Hair follicular keratinocyte (primary cell): ENCODE measurements at places on chromosomes 3 and 15. TPM values are rescaled to one million over a fixed set of nuclear protein-coding genes. Genes with fewer than 3 reads are reported as not detected.

The SLC6A20 gene
- not detected in 2 replicates for total RNA-seq

The CPNE4 gene
- total RNA-seq = not detected in 2 replicates

The MYH15 gene
- 0.23 and 0.31 TPM in 2 replicates for total RNA-seq

The PPP2R3A gene
- 8.3 and 10.5 TPM in 2 replicates for total RNA-seq

The MYO5C gene
- total RNA-seq = 0.31 and 0.46 TPM in 2 replicates

The SLC28A2 gene
- total RNA-seq = not detected in 2 replicates

The FANCD2 gene
- 8.4 and 20.5 TPM in 2 replicates for total RNA-seq

The C2CD4B gene
- not detected in 2 replicates for total RNA-seq

The SLC9C1 gene
- total RNA-seq = not detected in 2 replicates

The LDHAL6B gene
- total RNA-seq = not detected in 2 replicates
